ENCODE measurements at places on chromosomes 6 and 20.

DNA sequence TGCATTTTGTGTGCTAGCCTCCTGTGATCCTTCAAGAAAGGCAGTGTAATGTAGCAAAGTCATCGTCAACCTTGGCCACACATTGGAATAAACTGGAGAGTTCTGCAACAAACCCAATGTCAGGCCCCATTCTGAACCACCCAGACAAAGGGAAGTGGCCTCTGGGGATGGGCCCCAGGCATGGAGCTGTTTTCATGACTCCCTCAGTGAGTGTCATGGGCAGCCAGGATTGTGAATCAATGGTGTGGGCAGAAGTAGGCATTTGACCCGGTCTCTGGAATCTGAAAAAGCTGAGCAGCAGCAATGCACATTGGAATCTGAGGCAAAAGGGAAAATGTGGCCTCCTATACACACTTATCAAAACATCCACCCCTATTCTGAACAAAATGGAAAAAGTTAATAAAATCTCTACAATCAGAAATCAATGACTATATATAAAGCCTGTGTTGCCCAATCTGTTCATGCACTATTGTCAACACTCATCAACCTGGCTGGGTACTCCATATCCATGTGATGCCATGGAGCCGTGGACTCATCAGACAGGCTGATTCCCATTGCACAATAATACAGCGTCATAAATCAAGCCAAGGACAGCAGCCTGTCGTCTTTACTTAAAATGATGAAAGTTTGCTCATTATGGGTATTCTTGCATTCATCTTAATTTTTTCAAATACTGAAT lies 134.9 kb upstream of the STMND1 start:
- no peak for DNase-seq

GRCh38 chr6:166253778-166254204 lies 54.4 kb downstream of the PRR18 start:
- DNase-seq = no peak

DNA sequence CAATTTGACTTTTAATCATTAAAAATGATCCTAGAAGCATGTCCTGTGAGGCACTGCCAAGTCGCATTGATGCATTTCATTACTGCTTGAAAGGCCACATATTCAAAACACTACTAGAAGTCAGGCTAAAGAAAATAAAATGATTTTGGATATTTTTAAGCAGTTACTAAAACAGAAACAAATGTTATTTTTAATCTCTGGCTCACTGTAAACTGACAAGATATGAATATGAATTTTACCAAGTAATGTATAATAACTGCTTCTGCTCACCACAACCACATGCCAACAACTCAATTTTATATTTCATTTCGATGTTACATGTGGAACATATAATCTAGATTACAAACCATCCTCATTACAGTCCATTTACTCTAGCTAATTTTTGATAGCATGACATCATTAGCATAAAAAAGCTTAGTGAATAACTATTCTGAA lies 90.6 kb downstream of the ATXN1 start:
- DNase-seq = no peak

DNA sequence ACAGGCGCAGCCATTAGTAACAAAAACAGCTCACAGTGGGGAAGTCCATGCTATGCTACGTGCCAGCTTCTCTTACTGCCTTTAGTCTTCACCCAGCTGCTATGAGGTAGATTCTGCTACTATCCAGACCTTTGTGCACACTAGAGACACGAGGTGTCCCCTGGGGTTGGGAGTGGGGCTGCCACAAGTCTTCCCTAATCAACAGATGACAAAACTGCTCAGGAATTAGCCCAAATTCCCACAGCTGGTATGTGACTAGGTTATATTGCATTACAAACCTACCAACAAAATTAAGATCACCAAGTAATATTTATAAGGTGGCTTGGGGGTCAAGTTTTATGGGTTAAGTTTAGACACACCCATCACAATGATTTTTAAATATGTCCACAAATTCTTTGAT lies 63.3 kb downstream of the PSMB1 start:
- no peak for DNase-seq

DNA sequence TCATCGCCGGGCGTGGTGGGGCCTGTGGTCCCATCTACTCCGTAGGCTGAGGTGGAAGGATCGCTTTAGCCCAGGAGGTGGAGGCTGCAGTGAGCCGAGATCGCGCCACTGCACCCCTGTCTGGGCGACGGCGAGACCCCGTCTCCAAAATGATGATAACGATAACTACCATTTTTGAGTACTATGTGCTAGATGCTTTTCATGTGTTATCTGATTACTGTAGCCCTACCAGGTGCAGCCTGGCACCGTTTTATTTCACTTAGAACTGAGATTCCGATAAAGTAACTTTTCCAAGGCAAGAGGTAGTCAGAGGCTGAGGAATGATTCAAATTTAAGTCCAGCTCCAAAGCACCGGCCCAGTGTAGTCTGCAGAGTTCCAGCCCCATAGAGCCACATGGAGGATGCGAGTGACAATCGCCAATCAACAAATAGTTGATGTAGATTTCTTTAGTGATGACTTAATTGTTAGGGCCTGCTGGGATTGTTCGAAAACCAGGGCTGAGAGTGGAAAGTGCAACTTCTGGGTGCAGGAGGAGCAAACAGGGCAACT lies 727 bp downstream of the ERMARD start:
- DNase-seq = peak; percentile 11

- DNase-seq = no peak
Measured at GRCh38 chr6:52422156-52422555, 2.0 kb downstream of the EFHC1 start.

GRCh38 chr6:79821859-79822258 lies 125.5 kb downstream of the ELOVL4 start:
- DNase-seq = no peak
